ENCODE measurements at places on chromosomes 7 and 10.

DNA sequence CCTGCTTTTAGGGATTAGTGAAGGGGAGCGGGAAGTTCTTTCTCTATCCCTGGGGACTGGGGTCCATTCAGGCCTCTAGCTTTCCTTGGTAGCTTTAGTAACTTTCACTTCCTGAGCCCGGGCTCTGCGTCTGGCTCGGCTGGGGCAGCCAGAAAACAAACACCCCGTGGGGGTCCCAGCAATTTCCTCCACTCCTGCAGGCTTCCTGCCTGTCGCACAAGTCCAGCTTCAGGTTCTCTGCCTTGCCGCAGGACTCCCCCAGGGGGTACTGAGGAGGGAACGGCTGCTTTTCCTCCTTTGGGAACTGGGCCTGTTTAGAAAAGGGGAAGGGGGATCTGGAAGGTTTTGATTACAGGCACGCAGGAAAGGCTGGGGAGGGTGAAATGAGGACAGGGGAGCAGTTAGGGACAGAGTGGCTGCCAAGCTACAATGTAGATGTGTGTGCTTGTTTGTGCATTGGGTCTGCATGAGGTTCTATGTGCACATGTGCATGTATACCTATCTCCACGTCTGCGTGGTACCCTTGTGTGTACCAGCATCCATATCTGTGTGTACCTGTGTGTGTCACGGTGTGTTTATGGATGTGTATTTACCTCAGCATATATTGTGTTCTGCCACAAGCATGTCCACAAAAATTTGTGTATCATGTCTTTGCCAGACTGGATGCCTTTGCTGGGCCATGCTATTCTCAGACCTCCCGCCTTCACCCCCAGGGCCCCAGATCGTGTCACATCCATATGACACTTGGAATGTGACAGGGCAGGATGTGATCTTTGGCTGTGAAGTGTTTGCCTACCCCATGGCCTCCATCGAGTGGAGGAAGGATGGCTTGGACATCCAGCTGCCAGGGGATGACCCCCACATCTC is 2.0 kb downstream of the KAZALD1 start:
- no peak for DNase-seq

GRCh38 chr10:2392145-2392812 is 655.0 kb upstream of the ADARB2 start:
- DNase-seq: no peak

GRCh38 chr7:99003419-99003818 is 125.1 kb downstream of the TRRAP start:
- DNase-seq: no peak

DNA sequence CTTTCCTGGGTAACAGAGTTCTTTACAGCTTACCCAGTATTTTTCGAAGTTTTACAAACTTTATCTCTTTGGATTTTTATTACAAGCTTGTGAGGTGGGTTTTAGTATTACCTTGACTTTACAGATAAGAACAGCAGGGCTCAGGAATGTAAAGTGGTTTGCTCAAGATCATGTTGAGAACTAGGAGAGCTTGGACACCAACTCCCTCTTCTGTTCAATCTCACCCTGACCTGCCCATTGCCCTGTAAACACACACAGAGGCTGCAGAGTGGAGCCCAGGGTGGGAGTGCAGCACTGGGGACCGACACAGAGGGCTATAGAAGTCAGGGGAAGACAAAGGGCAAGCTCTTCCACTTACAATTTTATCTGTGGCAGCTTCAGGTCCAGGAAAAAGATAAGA is 4.6 kb upstream of the TSPAN14 start:
- no peak for DNase-seq

- no peak for DNase-seq
Measured at GRCh38 chr7:118140468-118140867, 43.5 kb upstream of the LSM8 start.

DNA sequence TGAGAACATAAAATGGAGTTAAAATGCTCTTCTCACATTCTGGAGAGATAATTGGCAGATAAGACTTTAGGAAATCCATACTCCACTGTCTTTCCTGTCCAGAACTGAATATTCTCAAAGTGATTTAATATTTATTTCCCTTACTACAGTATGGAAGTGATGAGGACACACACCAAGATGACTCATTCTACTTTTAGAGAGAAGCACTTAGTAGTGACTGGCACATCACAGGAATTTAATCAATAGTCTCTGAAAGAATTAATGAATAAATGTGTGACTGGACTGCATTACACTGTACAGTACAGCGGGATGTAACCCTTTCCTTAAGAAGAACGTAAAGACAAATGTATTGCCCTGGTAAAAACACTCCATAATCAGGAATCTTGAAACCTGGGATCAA is 116.7 kb downstream of the SEMA3E start:
- no peak for DNase-seq
